Activated gamma-delta T cell treated with Interleukin-2 at 50 U/mL for 16 hours (primary cell): ENCODE measurements at places on chromosomes 1 and 21.

DNA sequence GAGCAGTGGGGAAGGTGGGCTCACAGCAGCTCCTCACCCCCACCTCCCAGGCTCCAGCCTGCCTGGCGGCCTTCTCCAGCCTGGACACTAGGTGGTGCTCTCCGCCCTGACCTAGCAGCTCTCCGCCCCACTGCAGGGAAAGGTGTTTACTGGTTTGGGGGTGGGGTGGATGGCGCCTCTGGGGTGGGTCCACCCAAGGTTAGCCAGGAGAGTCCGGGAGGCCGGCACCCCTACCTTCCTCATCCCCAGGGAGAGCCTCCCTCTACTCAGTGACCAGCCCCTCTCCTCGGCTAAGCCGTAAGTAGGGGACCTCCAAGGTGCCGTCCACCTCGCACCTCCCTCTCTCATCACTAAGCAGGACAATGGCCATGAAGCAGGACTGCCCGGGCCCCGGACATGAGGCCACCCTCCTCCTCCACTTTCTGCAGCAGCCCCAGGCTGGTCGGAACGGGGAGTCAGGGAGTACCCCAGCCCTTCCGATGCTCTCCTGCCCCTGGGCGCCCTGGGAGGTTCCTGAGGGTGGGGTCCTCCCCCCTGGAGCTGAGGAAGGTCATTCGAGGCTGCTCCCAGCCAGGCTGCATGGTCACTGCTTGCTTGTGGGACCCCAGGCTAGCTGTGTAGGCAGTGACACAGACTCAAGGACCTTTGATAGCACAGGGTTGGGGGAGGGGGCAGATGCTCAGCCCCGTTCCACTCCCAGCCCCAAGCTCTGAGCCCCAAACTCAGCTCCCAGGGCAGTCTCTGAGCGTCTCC, 101.4 kb upstream of the VAMP3 start:
- peak; percentile 58 for DNase-seq

GRCh38 chr1:86507935-86508582, 38.8 kb upstream of the CLCA4 start:
- DNase-seq: peak; percentile 16

GRCh38 chr1:96979304-96980268, 258.0 kb downstream of the PTBP2 start:
- DNase-seq: no peak

- no peak for DNase-seq
These were observed 17.1 kb upstream of the KIF1B start for GRCh38 chr1:10193288-10193687.

- DNase-seq: peak; percentile 78
These were observed 15.2 kb upstream of the ZNF692 start for GRCh38 chr1:248873993-248874533.

DNA sequence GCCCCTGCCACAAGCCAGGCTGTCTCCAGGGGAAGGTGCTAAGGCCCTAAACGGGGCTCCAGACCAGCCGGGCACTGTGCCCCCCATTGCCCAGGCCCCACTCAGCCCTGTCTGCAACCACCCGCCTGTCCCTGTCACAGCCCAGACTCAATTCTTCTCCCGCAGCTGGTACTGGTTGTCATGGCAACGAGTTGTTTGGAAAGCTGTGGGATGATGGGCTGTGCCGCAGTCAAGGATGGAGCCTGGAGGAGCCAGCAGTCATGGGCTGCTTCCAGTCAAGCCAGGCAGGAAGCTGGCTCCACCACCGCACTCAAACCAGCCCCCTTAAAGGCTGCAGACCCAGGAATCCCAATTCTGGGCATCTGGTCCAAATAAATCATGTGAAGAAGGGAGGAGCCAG, 4.2 kb downstream of the SPOCD1 start:
- no peak for DNase-seq

DNA sequence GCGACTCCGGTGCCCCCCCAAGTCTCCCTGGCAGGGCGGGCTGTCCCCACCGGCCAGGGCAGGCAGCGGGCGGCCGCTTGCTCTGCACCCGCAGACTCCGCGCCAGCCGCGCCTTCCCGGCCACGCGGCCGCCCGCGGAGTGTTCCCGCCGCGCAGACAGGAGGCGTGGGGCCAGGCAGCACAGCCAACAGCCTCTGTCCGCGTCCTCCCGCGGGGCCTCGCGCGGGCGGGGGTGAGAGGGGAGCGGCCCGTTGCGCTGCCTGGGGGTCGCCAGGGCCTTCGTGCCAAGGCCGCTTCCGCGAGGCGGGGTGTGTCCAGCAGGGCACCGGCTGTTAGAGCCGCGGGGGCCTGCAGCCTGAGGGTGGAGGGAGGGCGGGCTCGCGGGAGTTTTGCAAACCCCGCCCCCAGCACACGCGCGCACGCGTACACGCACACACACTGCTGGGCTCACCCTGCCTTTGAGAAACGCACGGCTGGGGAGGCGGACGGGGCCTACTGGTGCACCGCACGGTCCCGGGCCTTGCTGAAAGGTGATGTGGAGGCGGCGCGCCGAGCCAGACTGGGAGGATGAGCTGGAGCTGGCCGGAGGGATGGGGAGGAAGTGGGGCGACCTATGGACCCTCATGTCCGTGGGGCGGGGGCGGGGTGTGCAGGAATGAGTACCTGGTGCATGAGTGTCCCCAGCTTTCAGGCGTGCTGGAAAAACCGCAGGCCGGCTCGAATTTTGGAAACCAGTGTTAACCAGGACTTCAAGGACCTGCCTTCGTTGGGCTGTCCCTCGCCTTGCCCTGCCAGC, 41.5 kb downstream of the KIAA1614 start:
- DNase-seq: peak; percentile 57

GRCh38 chr1:20630729-20631128, 2.5 kb upstream of the PINK1 start:
- no peak for DNase-seq

GRCh38 chr1:10880063-10880462, 83.6 kb upstream of the CASZ1 start:
- DNase-seq: no peak

- DNase-seq: no peak
These were observed 19.1 kb downstream of the SELP start for GRCh38 chr1:169610858-169611257.

DNA sequence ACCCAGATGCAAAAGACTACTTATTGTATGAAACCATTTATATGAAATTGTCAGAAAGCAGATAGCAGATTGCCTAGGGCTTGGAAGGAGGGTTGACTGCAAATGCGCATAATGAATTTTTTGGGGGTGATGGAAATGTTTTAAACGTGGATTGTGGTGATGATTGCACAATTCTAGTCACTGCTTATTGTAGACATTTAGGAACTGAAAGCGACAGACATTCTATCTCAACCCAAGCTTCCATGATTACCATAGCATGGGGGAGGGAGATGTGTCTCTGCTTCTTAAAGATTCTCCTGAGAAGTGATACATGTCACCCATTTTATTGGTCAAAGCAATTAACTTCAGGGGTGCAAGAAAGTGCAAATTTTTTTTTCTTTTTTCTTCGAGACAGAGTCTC, 2.8 kb upstream of the MTF2 start:
- DNase-seq: no peak

DNA sequence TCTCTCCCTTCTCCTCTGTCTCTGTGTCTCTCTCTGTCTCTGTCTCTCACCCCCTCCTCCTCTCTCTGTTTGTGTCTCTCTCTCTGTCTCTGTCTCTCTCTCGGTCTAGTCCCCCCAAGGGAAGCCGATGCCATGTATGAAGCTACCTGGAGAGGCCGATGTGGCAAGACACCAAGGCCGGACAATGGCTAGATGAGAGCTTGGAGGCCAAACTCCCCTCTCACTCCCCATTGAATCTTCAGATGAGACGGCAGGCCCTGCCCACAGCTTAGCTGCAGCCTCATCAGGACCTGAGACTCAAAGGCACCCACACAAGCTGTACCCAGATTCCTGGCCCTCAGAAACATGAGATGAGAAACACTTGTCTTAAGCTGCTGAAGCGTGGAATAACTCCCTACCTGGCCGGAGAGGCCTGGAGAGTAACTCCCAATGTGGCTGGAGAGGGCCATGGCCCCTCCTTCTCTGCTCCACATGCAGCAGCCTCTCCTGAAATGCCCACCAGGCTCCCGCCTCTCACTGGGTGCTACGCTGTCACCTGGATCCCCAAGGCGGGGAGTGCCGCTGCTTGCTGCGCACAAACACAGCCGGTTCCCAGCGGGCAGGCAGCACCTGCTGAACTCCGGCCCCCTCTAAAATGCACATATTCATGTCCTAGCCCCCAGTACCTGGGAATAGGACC, 7.8 kb upstream of the ACTRT2 start:
- no peak for DNase-seq

DNA sequence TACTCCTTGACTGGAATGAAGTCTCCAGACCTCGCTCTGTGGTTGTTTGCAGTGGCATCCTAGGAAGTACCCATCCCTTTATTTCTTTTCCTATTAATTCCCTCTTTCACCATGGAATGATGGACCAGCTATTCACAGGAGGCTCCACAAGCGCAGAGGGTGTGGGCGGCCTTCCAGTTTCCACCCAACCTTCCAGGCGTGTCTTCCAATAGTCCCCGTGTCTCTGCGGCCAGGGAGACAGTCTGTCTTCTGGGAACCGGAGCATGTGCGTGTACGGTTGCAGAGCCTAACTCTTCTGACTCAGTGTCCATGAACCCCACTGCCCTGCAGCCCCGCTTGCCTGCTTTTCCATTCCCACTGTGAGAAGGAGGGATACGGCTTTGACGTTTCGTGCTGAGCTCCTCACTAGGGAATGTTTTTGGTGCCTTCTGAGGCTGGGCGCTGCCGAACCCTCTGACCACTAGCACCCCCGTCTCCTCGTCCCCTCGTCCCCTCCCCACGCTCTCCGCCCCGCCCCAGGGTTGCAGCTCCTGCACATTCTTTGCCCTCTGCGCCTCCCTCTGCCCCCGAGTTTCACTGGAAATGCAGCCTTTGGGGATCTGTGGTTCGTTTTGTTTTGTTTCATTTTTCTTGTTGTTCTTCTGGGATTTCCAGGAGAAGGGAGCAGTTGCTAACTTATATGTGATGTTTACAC, 26.3 kb upstream of the FAM3B start:
- no peak for DNase-seq
